ENCODE measurements at places on chromosomes 3 and 15.

DNA sequence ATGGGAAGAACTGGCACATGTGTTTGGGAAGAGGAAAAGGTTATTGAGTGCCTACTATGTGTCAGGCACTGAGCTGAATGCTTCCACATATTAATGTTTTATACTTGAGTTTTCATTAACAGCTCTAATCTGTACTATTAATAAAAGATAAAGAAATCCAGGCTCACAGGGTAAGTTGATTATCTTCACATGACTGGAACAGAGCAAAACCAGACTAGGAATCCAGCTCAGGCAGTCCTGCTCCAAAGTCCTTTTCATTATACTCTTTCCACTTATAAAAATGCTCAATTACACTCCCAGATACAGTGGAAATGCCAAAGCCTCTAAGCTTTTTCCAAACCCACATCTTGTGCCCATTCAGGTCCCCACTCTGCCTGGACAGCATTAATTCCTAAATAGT is 97.6 kb downstream of the TNIK start:
- DNase-seq: no peak

GRCh38 chr15:76996076-76996525 is 1.2 kb downstream of the PSTPIP1 start:
- DNase-seq: no peak

GRCh38 chr3:194061421-194062030 is 74.4 kb upstream of the HES1 start:
- DNase-seq: no peak

DNA sequence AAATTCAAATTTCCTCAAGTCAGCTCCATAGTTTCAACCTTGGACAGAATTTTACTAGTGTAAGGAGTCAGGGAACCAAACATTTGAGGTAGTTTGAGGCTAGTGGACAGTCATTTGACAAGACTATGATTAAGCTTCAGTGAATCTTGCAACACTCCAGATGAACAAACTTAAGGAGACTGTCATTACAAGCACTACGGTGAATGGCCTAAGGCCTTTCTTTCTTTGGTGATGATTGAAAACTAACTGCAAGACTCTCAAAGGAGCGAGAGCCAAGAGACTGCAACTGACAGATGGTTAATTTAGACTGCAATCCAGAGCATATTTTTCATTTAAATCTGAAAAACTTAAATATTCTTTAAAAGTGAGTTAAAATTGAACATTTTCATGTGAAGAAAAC is 272.3 kb upstream of the NECTIN3 start:
- DNase-seq: no peak

GRCh38 chr3:13655061-13655913 is 106.4 kb downstream of the FBLN2 start:
- DNase-seq: no peak

- no peak for DNase-seq
These were observed 504.6 kb upstream of the NECTIN3 start for GRCh38 chr3:110567029-110567428.

- no peak for DNase-seq
These were observed 71.3 kb downstream of the SMAD6 start for GRCh38 chr15:66773129-66773873.

GRCh38 chr3:66386925-66387650 is 113.7 kb downstream of the LRIG1 start:
- no peak for DNase-seq

DNA sequence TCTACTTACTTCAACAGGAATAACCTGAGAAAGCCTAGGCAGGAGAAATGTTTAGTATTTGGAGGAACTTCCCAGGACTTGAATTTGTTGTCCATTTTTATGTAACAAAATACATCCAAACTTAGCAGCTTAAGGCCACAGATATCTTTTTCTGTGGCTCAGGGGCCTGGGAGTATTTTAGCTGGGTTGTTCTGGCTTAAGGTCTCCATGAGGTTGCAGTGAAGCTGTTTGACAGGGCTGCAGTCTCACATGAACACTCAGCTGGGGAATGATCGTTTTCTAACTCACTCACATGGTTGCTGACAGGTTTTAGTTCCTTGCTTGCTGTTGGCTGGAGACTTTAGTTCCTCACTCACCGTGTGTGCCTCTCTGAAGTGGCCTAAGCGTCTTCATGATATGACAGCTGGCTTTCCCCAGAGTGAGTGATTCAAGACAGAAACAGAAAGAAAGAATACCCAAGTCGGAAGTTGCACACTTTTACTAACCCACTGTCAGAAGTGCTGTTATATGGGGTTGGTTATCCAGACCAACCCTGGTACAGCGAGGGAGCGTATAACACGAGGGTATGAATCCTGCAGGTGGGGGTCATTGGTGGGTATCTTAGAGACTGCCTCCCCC is 229.7 kb upstream of the TBL1XR1 start:
- DNase-seq: no peak

Measured in HT1080 (cell line).